Right ventricle myocardium inferior (tissue), 1 donor: ENCODE measurements at places on chromosomes 12 and 14. TPM values are rescaled to one million over a fixed set of nuclear protein-coding genes. Genes with fewer than 3 reads are reported as not detected.
A peak's percentile ranks its signal among the peaks of the same experiment; 100 is the strongest.

ALX1 gene
- total RNA-seq, result not detected

KRT75 gene
- not detected for total RNA-seq

VWF gene
- total RNA-seq, result 244 TPM

TMCC3 gene
- total RNA-seq, result 1.5 TPM

WASHC3 gene
- total RNA-seq, result 37.8 TPM

JAG2 gene
- 34.6 TPM for total RNA-seq

POTEG gene
- not detected for total RNA-seq

GPR84 gene
- 0.22 TPM for total RNA-seq

TBC1D30 gene
- total RNA-seq, result 0.35 TPM

A2M gene
- total RNA-seq, result 640 TPM

- DNase-seq, result peak; percentile 42
These were observed 12.5 kb downstream of the KRT8 start for GRCh38 chr12:52892207-52892852.

DNA sequence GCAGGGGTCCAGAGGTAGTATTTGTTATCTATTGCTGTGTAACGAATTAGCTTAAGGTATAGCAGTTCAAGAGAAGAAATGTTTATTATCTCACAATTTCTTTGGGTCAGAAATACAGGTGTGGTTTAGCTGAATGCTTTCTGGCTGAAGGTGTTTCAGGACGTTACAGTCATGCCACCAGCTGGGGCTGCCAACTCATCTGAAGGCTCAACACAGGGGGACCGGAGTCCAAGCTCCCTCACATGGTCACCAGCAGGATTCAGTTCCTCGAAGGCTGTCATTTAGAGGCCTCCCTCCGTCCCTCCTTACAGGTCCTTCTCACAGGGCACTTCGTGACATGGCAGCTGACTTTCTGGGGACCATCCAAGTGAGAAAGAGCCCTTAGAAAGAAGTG, 37.5 kb upstream of the SINHCAF start:
- no peak for DNase-seq

DNA sequence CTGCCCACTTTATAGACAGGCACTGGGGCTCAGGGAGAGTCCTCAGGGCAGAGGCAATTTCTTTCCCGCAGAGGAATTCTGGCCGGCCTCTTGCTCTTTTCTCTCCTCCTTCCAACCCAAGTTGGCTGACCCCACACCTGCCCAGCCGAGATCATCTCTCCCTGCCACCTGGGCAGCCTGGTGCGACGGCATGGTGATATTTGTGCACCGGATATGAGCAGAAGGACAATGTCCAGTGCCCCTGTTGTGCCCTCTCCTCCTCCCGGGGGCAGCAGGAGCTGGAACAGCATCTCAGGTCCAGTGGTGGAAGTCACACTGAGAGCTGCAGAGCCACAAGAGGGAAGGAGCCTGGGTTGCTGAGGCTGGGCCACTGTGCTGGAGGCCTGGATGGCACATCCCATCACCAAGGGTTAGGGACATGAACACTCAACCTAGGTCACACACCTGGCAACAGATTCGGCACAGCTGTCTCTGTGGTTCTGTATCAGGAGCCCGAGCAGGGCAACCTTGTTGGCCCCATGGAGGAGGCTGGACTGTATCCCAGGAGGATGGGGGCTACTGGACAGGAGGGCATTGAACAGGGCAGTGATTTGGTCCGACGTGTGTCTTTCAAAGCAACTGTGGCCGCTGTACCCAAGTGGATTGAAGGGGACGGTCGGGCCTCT, 57.7 kb upstream of the DIO3 start:
- DNase-seq, result no peak

DNA sequence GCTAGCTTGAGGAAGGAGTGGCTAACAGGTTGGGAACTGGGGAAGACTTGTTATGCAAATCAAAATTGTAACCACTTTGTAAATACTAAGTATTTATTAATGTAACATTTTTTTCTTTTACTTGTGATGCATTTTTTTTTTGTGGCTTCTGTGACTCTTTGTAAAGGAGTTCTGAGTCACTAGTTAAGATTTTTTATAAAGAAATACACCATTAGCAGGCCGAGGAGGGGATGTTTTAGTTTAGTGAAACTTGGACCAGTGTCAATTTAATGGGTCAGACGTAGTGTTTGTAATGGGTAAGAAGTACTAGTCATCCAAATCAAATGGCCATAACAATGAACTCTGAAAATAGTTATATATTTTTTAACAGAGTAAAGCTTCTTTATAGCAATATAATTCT, 43.1 kb downstream of the AKAP6 start:
- DNase-seq, result no peak

GRCh38 chr14:23137813-23138535, 18.9 kb upstream of the CEBPE start:
- DNase-seq, result peak; percentile 17

DNA sequence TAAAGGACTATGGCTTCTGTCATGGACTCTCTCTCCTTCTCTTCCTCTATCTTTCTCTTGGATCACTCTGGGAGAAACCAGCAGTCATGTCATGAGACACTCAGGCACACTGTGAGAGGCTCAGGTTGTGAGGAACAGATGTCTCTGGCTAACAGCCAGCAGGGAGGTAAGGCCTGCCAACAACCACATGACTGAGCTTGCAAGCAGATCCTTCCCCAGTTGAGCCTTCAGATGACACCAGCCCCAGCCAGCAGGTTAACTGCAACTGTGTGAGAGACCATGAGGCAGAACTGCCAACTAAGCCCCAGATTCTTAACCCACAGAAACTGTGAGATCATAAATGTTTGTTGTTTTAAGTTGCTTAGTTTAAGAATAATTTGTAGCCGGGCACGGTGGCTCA, 90.6 kb downstream of the VCPKMT start:
- DNase-seq, result no peak

- no peak for DNase-seq
These were observed 34.9 kb upstream of the TMEM179 start for GRCh38 chr14:104639471-104639870.

GRCh38 chr14:104316121-104316722, 177.8 kb downstream of the KIF26A start:
- no peak for DNase-seq

GRCh38 chr14:78344290-78344689, 174.1 kb downstream of the NRXN3 start:
- DNase-seq, result no peak

GRCh38 chr12:85029456-85029855, 6.6 kb downstream of the TSPAN19 start:
- no peak for DNase-seq

DNA sequence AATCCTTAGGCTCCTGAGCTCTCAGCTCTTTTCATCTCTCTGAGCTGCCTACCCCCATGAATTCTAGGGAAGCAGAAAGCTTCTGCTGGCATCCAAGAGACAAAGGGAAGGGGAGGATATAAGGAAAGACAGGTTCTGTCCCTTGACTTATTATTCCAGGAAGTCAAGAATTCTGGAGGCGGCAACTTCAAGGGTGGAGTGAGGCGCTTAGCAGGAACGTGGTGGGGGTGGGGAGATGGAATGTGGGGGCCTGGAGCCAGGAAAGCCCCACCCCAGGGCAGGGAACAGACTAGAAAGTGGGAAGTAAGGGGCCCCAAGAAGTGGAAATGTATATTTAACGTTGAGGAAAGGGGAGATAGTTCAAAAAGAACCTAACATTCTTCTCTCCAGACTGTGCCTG, 1.4 kb downstream of the CALCOCO1 start:
- DNase-seq, result no peak

DNA sequence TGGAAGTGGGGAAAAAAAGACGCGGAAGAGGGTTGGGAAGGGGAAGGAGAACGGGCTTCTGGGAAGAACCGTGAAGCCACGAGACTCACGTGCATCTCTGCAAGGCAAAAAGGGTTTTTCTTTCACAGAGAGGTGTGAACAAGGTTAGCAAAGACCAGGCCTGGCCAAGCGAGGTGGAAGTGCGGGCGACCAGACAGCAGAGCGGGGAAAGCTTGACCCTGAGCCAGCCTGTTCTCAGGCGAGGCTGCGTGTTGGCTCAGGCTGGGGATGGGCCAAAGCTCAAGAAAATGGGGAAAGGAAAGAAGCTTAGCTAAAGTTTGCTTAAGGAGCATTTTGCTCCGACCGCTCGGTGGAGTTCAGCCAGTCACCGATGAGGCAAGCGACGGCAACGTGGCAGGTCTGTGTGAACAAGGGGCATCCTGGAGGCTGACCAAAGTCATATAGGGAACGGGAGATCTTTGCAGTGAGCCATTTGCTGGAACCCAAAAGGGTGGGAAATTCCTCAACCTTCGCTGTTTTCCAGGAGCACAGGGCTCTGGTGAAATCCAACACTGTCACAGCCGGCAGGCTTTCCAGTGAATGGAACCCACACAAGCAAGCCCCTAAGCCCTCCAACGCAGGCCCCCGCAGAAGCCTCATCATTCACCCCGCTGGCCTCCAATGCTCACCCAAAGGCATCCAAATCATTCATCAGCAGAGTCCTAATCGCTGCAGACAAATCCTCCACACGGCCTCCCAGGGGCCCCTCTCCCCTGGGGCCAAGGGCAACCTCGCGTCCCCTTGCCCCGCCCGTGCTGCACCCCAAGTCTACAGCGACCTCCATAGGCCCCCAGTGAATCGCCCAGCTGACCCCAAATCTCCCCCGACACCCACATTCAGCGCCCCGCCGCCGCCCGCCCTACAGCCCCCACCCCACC, 754 bp downstream of the ZNF605 start:
- no peak for DNase-seq

DNA sequence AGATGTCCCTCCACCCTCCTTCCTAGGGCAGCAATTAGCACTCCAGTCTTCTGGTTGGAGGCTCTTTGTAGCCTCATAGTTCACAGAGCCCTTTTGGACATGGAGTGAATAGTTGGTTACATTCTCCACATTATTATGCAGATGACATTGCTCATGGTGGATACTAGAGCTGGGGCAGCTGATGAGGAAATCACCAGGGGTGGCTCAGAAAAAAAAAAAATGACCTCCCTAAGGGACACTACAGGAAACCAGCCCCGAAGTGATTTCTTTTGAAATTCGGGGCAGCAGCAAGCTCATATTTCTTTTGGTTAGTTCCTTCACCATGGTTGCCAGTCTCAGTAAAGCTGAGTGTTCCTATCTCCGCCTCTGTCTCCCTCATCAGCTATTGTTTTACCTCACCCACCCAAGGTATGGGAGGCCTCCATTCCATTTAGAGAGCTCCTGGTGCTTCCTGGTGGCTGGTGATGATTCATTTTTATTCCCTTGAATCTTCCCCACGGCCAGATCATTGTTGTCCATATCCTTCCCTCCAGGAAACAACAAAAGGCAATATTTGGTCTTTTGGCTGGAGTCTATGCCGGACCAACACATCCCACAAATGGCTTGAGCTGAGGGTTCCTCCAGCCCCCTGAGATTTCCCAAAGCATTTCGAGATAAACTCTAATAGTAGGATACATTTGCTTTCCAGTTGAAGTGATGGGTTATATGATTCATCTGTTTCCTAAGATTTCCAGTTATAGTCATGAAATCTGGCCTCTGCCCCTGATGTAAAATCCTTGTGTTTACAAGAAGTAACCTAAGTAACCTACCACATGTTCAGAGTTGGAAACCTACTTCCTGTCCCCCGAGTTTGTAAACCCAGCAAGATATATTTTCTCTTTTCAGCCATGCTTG, 56.2 kb upstream of the NID2 start:
- no peak for DNase-seq

DNA sequence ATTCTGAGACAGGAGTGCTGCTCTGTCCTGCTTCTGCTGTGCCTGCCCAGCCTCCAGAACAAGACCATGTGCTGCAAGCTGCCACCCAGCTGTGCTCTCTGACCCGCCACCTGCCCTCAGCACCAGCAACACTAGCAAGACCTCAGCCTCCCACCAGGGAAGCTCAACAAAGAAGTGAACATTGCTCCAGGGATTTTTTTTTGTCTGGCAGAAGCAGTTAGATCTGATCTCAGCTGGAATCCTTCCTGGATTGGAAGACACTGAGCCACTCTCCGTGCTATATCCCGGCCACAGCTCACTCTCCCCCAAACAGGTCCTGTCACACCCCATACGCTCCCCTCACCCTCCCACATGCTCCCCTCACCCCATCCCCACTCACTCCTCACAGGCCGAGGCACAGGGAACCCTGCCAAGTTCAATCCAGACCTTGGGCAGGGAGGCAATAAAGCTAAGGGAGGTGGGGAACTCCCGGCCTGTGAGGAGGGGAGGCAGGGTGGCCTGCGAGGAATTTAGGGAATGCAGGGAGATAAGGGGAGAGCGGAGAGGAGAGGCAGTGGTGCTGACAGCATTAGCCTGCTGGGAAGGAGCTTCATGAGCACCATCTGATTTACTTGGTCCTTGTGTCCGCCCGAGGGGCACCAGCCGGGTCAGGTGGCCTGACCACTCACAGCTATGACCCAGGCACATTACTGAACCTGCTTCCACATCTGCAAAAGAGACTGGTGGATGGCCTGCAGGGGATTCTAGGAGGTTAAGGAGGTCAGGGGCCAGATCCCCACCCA, 29.7 kb downstream of the CCDC85C start:
- DNase-seq, result no peak

DNA sequence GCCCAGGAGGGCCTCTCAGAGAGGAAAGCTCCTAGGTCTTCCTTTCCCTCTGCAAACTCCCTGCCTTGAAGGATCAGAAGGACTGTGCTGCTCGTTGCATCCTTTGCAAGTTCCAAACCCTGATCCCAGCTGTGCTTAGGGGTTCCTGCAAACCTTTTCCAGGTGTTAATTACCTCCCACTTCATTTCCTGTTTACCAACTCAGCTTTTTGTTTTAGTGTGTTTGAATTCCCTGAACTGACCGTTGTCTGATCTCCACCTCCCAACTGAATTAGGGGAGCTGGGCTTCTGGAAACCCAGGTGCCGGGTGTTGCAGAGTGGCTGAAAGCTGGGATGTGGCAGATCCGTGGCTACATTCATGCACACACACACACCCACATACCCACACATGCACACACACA, 20.6 kb upstream of the BDKRB1 start:
- no peak for DNase-seq

DNA sequence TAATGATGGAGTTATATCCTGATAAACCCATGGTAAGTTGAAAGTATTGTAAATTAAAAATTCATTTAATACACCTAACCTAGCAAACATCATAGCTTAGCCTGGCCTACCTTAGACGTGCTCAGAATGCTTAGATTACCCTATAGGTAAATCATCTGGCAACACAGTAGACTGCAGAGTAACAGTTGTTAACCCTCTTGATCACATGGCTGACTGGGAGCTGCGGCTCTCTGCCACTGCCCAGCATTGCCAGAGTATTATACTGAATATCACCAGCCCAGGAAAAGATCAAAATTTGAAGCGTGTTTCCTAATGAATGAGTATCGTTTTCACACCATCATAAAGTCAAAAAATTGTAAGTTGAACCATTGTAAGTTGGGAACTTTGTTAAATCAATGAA, 17.8 kb upstream of the TMPRSS12 start:
- no peak for DNase-seq

GRCh38 chr14:105602799-105603793, 76.7 kb downstream of the TMEM121 start:
- DNase-seq, result peak; percentile 71

GRCh38 chr12:15982471-15982870, 71.3 kb downstream of the DERA start:
- no peak for DNase-seq

- DNase-seq, result no peak
These were observed 101.2 kb downstream of the EEA1 start for GRCh38 chr12:92827836-92828431.

GRCh38 chr12:73629893-73630831, 907.5 kb upstream of the ATXN7L3B start:
- no peak for DNase-seq
